Fibroblast of skin of left quadriceps (primary cell): ENCODE measurements at places on chromosomes 11 and 22.

GRCh38 chr11:36566407-36567053 is 1.3 kb upstream of the RAG1 start:
- DNase-seq, result no peak

DNA sequence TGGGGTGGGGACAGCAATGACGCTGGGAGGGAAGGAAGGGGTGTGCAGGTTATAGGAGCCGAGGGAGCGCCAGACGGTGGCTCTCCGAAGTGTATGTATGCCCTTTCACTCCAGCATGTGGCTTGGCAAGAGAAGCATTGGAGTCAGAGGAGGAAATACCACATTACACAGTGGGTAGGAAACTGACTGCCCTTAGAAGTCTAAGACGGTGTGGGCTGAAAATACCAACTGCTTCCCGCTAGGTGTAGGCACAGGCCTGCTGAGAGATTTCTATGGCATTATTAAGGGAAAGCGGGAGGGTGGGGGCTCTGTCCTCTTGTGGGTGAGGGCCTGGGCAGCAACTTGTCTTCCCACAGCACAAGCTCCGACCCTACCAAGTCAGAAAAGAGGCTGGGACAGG is 44.7 kb downstream of the CACNG2 start:
- DNase-seq, result no peak

GRCh38 chr11:85784480-85785265 is 26.3 kb downstream of the SYTL2 start:
- DNase-seq, result no peak

DNA sequence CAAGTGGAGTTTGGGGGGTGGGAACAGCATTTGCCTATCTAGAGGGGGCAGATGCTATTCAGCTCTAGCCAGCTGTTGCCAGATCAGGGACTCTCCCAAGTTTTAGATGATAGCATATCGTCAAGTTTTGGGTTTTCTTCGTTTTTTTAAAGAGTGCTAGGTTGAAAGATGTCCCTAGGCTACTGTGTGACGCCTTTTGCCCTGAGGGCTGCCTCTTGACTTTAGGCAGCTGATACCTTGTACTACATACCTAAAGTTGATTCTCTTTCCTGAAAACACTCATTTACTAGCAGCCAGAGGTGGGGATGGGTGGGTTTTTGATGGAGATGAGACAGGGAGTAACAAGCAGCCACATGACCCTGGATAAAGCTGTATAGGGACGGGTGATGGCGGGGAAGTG is 87.1 kb downstream of the ABTB2 start:
- no peak for DNase-seq

DNA sequence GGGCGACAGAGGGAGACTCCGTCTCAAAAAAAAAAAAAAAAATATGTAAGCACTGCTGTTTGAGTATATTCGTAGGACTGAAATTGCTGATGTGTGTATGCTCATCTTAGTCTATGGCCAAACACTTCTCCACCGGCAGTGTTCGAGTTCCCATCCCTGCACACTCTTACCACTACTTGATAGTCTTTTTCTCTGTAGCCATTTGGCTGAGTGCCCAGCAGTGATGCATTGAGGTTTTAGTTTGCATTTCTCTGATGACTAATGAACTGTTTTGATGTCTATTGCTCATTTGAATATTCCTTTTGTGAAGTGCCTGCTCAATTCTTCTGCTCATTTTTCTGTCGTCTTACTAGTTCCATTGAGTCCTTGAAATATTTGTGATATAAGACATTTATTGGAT is 1.9 kb downstream of the TIRAP start:
- peak; percentile 93 for DNase-seq
